ENCODE measurements at places on chromosomes 1 and 21. TPM values are rescaled to one million over a fixed set of nuclear protein-coding genes. Genes with fewer than 3 reads are reported as not detected.

Gene CD52
- total RNA-seq: not detected

Gene ITLN1
- total RNA-seq: 2,168 TPM

Gene ADGRB2
- 6.4 TPM for total RNA-seq

Gene TMCO1
- total RNA-seq: 54.3 TPM

Gene C1QC
- total RNA-seq: 395 TPM

Gene CD1E
- total RNA-seq: 0.59 TPM

Gene KRTAP7-1
- total RNA-seq: not detected

Gene ACTN2
- total RNA-seq: 1,902 TPM

DNA sequence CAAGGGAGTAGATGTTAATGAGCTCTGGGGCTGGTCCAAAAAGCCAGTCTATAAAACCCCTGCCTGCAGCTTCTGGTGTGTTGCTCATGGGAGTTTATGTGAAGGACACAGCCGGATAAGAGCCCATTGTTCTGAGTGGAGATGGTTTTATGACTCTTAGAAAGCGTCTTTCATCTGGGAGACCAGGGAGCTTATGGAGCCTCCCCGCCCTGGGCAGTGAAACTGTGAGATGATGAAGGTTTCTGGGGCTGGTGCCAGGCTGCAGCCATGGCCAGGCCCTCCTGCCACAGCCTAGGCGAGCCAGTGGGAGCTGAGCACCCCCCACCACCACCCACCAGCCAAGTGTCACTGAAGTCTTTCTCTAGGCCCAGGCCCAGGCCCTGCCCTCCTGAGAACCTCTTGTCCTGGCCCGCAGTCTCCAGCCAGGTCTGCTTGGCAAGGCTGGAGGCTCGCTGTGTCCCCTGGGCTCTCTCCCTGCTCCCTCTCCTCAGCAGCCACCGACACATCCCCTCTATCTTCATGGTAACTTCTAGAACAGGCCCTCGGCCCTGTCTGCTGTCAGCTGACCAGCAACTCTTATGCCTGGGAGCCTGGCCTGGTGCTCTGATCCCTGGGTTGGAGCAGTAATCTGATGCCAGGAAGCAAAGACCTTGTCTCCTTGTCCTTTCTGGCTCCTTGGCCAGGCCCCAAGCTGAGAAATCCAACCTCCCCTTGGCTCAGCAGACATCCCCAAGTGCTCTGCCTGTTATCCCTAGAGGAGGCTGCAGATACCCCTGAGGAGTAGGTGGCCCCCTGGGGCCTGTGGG is 7.6 kb upstream of the ARHGEF10L start:
- H3K27me3 ChIP-seq: no peaks in the 10 kb centered on the region
- no peak overlapping the region for H3K4me3 ChIP-seq
- H3K27ac ChIP-seq: peak overlapping the region; percentile 81

GRCh38 chr1:208048904-208049303 is 138.0 kb upstream of the CD34 start:
- H3K4me3 ChIP-seq: no peak overlapping the region
- H3K27me3 ChIP-seq: no peaks in the 10 kb centered on the region
- no peaks in the 10 kb centered on the region for H3K4me1 ChIP-seq
- DNase-seq: no peak

DNA sequence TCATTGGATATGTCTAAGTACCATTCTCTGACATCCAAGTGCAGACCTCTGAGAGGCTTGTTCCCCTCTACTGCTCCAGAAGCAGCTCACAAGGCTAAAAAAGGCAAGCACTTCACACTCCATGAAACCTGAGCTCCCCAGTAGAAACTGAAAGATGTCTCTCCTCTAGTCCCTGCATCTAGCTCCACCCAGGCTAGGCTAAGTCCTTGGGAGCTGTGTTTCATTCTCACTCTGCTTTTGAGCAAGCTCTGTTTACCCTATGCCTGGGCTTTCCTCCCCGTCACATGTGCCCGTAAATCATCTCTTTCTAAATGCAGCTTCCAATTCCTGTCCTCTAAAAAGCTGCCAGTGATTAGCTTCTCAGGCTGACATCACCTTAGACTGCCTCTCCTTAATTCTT is 39.0 kb downstream of the LRRC71 start:
- no peak overlapping the region for H3K4me3 ChIP-seq
- peaks cover 98% of the 10 kb centered on the region for H3K36me3 ChIP-seq
- no peaks in the 10 kb centered on the region for H3K27me3 ChIP-seq
- H3K27ac ChIP-seq: no peak overlapping the region
- no peak for DNase-seq
- H3K4me1 ChIP-seq: peaks cover 14% of the 10 kb centered on the region

DNA sequence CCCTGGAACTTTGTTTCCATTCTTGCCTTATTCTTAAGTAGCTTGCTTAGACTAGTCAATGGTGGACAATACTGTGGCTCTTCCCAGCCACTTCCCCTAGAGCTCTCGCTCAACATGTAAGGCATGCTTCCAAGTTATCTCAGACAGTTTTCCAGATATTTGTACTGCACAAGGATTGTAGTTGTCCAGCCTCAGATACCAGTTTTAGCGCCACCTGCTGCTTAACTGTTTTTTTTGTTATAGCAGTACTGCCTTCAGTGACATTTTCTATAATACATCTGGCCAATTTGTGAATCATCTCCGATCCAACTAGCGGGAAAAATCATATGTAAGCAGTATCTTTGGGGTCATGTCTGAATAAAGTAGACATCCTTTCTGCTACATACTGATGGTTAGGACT is 346.7 kb upstream of the ADGRL4 start:
- no peak overlapping the region for H3K27ac ChIP-seq
- no peak overlapping the region for H3K4me3 ChIP-seq
- H3K4me1 ChIP-seq: no peaks in the 10 kb centered on the region
- no peaks in the 10 kb centered on the region for H3K27me3 ChIP-seq
- DNase-seq: peak; percentile 20
- no peaks in the 10 kb centered on the region for H3K36me3 ChIP-seq

DNA sequence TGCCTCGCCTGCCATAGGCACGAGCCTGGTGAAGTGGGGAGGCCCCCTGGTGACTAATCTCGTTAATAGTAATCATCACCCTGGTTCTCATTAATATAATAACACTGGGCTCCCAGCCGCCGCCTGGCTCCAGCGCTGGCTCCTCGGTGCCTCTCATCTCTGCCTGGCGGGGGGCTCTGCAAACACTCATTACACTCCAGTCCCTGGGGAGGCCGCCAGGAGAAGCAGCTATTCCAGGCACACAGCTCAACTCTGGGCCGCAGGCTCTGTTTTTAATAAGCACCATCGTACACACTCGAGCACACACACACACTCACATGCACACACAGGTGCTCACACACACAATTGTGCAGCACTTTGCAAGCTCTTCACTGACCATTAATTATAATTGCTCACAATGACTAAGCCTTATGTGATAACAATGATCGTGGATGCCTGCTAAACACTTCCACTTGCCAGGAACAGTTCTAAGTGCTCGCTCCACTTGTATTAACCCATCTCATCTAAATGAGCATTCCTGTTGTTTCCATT is 52.2 kb downstream of the SDC3 start:
- DNase-seq: no peak
- no peaks in the 10 kb centered on the region for H3K36me3 ChIP-seq
- peaks cover 6% of the 10 kb centered on the region for H3K4me1 ChIP-seq
- no peaks in the 10 kb centered on the region for H3K27me3 ChIP-seq

DNA sequence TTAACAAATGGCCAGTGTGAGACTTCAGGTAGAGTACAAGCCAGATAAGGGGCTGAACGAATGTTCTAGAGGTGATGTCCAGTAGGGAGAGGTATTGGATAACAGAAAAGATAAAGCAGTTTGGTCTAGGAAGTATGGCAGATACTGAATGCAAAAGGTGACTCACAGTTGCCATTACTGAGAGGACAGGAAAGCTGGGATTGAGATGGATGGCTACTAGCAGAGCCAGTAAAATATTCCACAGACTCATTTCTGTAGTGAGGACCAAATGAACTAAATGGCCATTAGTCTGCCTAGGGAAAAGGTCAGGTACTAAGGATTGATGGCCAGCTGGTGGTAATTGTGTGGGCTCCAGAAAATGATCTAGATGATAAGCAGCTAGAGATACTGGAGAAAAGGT is 11.5 kb downstream of the MACO1 start:
- H3K27ac ChIP-seq: no peak overlapping the region
- H3K36me3 ChIP-seq: no peaks in the 10 kb centered on the region
- no peaks in the 10 kb centered on the region for H3K27me3 ChIP-seq
- no peaks in the 10 kb centered on the region for H3K4me1 ChIP-seq
- H3K4me3 ChIP-seq: no peak overlapping the region

GRCh38 chr1:3183813-3184212 is 114.8 kb downstream of the PRDM16 start:
- H3K27me3 ChIP-seq: no peaks in the 10 kb centered on the region
- no peak for DNase-seq
- peaks cover 37% of the 10 kb centered on the region for H3K4me1 ChIP-seq
- no peaks in the 10 kb centered on the region for H3K36me3 ChIP-seq
- H3K4me3 ChIP-seq: no peak overlapping the region

- H3K4me3 ChIP-seq: no peak overlapping the region
- H3K4me1 ChIP-seq: no peaks in the 10 kb centered on the region
- DNase-seq: no peak
- H3K27me3 ChIP-seq: no peaks in the 10 kb centered on the region
- no peaks in the 10 kb centered on the region for H3K36me3 ChIP-seq
Measured at GRCh38 chr21:35309316-35309715, 260.2 kb upstream of the RUNX1 start.

DNA sequence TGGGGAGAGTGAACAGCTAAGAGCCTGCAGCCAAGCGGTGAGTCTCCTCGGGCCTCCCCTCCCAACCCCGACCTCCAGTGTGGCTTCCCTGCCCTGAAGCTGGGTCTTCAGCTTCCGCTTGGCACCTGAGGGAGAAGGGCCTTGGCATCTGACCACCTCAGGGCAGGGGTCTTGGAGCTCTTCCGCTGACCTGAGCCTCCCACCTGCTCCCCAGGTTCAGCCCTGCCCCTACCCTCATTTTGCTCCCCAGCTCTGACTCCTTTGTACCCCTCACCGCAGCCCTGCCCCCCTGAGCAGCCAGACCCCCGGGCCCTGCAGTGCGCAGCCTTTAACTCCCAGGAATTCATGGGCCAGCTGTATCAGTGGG is 4.9 kb downstream of the ADAMTSL4 start:
- no peaks in the 10 kb centered on the region for H3K27me3 ChIP-seq
- H3K4me3 ChIP-seq: no peak overlapping the region
- no peaks in the 10 kb centered on the region for H3K36me3 ChIP-seq
- no peak overlapping the region for H3K27ac ChIP-seq
- H3K4me1 ChIP-seq: peaks cover 13% of the 10 kb centered on the region
- DNase-seq: no peak
